ENCODE measurements at places on chromosomes 12 and 14.

GRCh38 chr12:108802101-108802961 lies 55.1 kb downstream of the SSH1 start:
- no peak for DNase-seq

GRCh38 chr12:122835750-122836026 lies 431 bp downstream of the HIP1R start:
- DNase-seq = no peak

DNA sequence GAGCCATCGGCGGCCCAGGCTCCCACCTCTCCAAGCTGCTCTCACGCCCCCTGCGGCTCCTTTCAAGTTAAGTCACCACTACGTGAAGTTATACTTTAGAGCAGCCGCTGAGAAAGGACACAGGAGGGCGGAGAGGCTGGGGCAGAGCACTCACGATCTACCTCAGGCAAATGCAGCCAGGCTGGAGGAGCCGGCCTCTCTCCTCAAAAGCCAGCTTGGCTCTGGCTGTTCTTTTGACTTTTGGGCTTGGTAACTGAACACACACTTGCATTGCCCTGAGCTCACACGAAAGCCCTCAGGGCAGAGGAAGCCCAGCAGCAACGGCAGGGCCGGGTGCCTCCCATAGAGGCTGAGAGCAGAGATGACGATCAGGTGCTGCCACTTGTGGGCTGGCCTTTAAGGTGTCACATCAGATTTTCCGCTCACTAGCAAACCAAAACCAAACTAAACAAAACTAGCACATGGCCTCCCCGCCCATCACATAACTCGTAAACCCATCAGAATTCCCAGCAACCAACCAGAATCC lies 75.2 kb downstream of the PITPNM2 start:
- no peak for DNase-seq

DNA sequence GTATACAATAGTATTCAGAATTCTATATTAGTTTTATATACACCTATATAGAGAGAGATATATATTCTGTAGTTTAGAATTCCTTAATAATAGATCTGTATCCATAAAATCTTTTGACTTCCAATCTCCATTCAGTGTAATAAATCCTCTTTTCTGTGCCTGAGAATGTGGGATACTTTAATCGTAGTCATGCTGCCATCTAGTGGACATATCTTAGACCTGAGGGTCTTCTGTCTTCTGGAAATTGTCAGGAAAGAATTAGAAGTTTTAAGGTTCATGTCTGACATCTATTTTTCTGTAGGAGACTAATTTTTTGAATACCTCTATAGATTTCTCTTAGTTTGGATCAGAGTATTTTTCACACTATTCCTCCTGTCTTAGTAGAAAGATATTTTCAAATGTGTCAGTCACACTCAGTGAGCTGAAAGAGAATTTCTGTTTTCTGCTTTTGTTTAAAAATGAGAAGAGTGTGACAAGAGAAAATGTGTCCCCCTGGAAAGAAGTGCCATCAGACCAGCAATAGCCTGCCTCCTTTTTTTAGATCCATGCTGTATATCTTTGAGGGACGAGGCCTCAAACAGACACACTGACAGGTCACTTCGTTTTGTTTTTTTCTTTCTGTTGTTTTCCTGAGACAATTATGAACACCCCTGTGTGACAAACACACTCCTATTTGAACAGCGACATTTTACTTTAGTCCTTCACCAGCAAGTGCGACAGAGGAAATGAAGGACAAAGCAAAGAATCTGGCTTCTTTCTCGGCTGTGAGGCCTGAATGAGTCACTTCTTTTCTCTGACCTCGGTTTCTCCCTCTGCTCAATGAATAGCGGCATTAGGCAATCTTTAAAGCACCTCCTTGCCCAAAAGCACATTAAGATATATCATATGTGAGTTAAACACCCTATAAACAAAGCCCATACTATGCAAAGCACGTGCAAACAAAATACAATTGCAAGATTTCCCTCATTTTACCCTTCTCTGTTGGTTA lies 96.3 kb downstream of the GALC start:
- DNase-seq = peak; percentile 1

DNA sequence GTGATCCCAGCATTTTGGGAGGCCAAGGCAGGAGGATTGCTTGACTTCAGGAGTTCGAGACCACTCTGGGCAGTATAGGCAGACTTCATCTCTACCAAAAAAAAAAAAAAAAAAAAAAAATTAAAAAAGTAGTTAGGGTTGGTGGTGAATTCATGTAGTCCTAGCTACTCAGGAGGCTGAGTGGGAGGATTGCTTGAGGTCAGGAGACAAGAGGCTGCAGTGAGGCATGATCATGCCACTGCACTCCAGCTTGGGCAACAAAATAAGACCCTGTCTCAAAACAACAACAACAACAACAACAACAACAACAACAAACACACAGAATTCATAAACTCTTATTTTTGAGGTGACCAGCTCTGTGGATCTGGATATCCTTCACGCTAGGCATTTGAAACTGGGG lies 17.1 kb downstream of the SLC25A3 start:
- DNase-seq = no peak

GRCh38 chr12:27905285-27906126 lies 67.0 kb downstream of the PTHLH start:
- no peak for DNase-seq

DNA sequence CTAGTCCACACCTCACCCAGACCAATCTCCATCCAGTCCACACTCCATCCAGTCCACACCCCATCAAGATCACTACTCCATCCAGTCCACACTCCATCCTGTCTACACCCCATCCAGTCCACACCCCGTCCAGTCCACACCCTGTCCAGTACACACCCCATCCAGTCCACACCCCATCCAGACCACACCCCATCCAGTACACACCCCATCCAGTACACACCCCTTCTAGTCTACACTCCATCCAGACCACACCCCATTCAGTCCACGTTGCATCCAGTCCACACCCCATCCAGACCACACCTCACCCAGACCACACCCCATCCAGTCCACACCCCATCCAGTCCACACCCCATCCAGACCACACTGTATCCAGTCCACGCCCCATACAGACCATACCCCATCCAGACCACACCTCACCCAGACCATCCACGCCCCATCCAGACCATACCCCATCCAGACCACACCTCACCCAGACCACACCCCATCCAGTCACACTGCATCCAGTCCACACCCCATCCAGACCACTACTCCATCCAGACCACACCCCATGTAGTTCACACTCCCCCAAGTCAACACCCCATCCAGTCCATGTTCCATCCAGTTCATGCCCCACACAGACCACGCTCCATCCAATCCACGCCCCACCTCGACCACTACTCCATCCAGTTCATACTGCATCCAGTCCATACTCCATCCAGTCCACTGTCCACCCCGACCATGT lies 116.6 kb upstream of the RTL1 start:
- DNase-seq = no peak

GRCh38 chr14:27528328-27528727 lies 930.5 kb upstream of the NOVA1 start:
- DNase-seq = no peak

- DNase-seq = no peak
Measured at GRCh38 chr12:95951515-95951914, 8.4 kb downstream of the AMDHD1 start.

DNA sequence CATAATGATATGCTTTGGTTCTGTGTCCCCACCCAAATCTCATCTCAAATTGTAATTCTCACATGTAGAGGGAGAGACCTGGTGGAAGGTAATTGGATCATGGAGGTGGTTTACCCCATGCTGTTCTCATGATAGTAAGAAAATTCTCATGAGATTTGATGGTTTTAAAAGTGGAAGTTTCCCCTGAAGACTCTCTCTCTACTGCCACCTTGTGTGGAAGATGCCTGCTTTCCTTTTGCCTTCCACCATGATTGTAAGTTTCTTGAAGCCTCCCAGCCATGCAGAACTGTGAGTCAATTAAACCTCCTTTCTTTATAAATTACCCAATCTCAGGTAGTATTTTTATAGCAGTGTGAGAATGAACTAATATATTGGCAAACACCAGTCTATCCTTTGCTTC lies 260.4 kb upstream of the PPFIA2 start:
- no peak for DNase-seq

DNA sequence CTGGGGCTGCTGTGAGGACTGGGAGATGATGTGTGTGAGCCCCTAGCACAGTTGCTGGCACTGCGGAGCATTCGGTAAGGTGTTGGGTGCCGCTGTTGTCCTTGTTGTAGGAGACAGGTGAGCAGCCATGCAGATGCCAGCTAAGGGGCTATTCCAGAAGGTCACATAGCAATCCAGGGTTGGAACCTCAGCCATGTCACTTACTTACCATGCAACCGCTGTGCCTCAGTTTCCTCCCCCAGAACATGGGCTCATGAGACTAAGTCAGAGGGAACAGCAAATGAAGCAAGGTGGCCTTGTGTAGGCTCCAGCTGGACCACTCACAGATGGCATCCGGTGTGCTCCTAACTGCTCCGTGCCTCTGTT lies 13.2 kb downstream of the DTX1 start:
- no peak for DNase-seq

DNA sequence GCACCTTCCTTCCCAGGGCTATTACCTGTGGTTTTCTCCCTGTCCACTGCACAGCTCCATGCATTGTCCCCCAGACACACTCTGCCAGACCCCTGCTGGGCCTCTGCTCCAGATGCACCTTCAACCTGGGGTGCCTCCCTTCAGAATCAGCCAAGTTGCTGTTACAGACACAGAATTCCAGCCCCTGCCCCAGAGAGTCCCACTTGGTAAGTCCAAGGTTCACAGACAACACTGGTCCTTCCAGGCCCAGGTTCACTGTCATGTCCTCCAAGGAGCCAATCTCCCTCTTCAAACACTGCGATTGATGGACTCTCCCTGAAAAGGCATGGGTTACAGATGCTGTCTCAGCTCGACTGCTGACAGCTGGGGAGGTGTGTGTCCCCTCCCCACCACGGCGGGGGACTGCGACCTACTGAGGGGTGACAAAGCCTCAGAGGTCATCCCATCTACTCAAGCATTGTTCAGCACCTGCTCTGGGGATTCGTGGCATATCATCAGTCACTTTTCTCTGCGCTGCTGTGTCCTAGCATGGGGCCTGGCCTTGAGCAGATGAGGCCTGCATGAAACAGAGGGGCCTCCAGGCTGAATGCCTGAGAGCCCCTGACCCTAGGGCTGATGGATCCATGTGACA lies 24.3 kb downstream of the CALM1 start:
- no peak for DNase-seq

GRCh38 chr12:25784669-25785068 lies 173.8 kb upstream of the RASSF8 start:
- DNase-seq = no peak

- DNase-seq = no peak
Measured at GRCh38 chr12:50661300-50662115, 102.4 kb upstream of the ATF1 start.
